T47D (cell line): ENCODE measurements at places on chromosomes 1 and 21.

DNA sequence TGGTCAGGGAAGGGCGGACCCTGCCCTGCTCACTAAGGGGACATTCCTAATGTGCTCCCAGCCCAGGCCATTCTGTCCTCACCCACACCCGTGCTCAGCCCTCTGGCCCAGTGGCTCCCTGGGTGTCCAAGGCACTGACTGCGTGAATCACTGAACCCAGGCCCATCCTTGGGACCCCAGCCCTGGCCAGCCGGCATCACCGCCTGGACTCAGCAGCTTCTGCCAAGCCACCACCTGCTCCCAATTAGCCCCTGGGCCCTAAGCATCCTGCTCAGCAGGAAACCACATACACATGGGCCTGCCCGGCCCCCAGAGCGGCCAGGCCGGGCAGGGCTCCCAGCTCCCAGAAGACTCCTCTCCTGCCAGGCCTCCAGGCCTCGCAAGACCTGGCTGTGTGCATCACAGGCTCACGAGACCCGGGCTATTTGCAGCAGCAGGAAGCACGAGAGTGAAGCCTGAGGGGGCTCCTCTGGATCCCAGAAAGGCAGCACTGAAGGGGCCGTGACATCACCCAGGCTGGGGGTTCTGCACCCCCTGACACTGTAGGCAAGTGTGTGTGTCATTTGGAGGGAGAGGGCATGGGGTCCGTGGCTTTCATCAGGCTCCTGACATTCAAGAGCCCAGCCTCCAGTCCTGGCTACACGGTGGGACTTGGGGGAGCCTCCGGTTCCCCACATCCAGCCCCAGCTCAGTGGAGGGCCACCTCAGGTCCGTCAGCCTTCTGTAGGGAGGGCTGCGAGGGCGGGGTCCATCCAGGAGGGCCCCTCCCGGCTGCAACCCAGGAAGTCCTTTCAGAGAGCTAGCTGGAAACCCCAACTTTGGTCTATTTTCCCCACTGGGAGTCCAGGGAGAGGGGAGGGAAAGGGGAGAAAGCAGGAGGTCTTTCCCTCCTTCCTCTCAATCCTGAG is 1.6 kb downstream of the MFAP2 start:
- DNase-seq: no peak

GRCh38 chr1:178371933-178372388 is 124.8 kb downstream of the CLEC20A start:
- no peak for DNase-seq

DNA sequence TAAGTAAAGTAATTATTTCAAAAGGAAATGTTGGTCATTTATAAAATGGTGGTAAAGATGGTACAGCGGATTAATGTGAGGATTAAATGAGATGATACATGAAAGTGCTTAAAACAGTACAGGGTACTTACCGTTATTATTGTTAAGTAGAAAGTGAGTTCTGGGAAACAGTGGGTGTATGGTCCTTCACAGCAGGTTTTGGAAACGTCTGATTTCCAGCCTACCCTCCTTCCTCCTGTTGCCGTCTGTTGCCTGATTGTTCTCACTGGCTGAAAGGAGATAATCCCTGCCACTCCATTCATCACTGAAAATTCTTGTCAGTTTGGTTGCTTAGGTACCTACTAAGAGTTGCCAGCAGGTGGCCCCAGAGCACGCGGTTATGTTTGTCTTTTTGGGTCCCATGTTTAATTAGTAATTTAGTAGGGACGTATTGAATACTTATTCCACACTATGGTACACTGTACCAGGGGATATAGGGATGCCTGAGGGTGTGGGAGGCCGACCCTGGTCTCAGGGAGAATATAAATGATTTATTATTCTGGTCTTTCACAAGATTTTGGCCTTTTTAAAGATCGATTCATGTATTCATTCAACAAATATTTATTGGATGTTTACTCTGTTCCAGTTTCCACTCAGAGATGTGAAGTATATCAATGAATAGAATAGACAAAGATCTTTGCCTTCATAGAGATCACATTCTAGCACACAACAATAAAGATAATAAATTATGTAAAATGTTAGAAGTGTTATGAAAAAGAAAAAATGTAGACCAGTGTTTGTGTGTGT is 30.8 kb upstream of the RPTN start:
- peak; percentile 85 for DNase-seq

GRCh38 chr1:50108497-50109059 is at the start of gene ELAVL4:
Gene ELAVL4, plus strand, starts transcription at chr1:50108920. Its CDS starts 270 bp downstream, at chr1:50109190.
- no peak for DNase-seq

DNA sequence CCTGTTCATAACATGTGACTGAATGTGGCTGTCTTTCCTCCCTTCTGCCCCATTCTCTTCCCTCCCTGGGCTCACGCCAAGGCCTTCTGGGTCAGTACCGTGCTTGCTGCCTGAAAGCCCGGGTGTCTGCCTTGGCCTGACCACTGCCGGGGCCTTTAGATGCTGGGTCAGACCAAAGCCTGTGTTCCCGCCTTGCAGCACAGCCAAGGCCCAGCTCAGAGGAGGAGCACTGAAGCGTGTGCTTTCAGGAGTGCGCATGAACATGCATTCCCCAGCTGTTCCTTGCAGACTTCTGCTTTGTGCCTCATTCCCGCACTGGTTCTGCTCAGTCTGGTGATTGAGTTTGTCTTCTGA is 27.0 kb upstream of the SARS1 start:
- DNase-seq: no peak

DNA sequence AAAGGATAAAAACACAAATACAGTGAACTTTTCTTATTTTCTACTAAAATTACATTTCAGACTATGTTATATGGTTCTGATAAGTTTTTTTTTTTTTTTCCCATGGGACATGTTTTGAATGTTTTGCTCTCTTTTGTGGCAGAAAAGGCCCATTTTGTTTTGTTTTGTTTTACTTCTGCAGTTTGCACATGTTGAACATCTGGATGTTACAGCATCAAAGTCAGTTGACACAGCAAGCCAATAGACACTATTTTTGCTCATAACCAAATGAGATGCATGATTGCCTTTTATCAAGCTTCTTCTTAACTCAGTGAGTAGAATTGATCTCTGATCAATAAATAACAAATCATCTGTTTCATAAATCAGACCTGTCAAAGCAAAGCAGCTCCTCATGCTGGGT is 904.2 kb downstream of the ADGRL2 start:
- no peak for DNase-seq

GRCh38 chr1:158049853-158050252 is 56.4 kb downstream of the KIRREL1 start:
- no peak for DNase-seq

DNA sequence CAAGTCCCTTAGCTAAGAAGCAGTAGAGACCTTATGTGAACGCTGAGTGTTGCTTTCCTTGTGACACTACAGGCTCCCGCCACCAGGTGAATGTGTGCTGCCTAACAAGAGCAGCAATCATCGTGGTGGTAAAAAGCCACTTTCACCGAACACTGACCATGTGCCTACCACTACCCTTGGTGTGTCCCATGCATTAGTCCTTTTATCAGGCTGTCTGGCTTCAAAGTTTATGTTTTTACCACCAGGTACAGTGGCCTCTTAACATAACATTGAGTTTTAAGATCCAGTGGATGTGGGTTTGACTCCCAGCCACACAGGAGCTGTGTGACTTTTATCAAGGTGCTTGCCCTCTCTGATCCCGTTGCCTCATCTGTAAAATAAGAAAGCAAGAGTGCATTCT is 1.7 kb downstream of the C1QB start:
- DNase-seq: peak; percentile 27

DNA sequence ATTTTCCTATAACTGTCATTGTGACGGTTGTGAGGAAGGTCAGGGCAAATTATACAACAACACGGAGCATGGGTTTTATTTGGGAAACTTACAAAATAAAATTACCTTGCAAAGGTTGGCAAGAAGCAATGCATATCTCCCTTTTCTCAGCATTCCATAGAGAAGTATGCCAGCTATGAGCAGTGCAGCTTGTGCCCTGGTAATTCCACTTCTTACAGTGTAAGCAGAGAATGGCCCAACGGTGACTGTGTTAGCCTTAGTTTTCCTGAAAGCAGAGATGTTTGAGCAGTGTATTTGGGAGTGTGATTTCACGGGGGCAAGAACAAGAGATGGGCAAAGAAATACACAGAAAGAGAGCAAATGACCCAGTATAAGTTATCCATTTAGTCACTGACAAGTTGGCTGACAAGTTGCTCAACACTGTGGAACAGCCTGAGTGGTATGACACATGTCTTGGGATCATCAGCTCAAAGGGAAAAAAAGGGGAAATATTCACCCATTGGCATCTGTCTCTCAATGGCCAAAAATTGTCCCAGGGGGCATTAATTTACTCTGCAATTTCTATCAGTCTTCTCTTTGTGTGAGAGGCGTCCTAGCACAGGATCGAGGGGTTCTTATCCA is 210.9 kb upstream of the NRIP1 start:
- no peak for DNase-seq

- peak; percentile 34 for DNase-seq
These were observed 67.3 kb upstream of the RAB3GAP2 start for GRCh38 chr1:220339581-220339980.
